HuH-7 (cell line): ENCODE measurements at places on chromosomes 6 and 20.

DNA sequence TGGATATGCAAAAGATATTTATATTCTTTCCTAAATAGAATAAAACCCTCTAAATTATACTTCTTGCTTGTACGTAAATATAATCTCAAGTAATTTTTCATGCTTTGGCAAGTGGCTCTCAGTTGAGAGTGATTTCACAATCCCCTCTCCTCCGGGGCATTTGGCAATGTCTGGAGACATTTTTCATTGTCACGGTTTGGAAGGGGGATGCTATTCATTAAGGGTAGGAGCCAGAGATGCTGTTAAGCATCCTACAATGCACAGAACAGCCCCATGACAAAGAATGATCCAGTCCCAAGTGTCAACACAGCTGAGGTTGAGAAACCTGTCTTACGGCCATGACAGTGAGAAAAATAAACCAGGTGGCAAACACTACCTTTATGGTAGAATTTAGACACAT is 75.7 kb downstream of the AGPAT4 start:
- DNase-seq = no peak

DNA sequence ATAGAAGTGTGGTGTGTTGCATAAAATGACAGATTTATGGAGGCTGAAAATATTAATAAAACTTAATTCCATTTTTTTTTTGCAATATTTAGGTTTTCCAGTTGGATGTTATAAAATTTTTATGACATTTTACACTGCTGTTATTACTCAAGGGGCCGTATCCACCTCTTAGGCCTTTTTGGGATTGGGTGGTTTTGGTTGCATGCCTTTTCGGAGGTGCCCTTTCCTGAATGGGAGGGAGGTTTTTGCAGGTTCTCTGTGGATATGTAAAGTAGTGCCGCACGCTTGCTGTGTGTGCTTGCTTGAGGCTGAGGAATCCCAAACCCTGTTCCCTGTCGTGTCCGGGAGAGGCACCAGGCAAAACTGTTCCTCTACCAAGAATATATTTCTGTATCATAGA is 6.8 kb downstream of the ARID1B start:
- DNase-seq = no peak

DNA sequence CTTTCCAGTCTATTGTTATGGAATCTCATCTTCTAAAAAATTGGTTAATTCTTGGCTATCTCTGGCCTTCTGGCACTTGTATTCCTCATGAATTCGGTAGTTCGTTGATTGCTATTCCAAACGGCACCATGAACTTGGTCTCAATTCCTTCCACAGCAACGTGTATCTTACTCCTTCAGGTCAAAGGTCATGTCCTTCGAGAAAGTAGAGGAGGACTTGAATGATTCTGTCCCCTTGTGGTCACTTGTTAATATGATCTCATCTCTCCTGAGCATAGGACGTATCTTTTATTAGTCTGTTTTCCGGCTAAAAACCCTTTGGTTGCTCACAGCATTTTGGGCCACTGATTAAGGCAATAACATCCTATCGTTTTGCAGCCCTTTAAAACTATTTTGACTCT is 9.4 kb downstream of the TLDC2 start:
- DNase-seq = no peak

DNA sequence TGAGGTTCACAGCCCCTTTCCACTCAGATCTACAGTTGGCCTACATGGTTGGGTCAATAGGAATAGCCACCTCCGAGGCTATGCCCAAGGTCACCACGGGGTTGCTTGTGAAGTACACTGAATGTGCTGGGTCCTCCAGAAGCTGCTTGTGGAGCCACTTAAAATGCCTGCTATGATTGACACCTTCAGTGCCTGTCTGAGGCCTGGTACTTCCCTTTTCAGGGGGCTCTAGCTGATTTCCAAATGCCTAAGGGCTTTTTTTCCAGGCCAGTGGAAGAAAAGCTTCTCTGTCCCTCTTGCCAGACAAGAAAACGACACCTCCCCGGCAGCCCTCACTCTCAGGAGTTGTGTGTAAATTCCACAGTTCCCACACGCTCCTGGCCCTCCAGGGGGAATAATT is 6.3 kb upstream of the NXT1 start:
- DNase-seq = no peak

DNA sequence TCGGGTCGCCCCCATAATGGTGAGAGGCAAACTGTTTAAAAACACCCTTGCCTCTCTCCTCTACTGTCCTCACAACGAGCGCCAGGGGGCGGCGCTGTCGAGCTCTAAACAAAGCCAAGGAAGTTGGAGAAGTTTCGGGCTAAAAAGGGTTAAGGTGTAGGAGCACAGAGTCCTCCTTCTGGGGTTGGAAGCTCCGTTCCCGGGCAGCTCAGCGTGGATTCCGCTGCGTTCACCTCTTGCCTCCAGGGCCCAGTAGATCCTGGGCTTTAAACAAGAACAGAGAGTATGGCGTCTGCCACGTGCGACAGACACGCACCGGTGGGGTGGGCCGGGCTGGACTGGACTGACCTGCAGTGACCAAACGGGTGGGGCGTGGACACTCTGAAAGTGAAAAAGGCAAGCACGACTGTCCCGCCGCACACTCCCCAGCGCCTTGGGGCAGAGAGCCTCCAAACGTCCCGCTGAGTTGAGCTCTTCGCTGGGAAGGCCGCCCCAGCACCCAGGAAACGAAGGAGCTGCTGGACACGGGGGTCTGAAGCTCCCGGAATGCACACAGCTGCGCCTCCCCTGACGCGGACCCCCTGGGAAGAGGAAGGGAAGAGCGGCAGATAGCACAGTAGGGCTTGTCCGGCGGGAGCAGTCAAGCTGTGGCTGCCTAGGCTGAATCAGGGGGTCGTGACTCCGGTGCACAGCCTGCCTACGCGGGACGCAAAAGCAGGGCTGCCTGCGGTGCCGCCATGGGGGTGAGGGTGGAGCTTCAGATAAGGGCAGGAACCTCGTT is 1.6 kb upstream of the THBD start:
- DNase-seq = no peak

DNA sequence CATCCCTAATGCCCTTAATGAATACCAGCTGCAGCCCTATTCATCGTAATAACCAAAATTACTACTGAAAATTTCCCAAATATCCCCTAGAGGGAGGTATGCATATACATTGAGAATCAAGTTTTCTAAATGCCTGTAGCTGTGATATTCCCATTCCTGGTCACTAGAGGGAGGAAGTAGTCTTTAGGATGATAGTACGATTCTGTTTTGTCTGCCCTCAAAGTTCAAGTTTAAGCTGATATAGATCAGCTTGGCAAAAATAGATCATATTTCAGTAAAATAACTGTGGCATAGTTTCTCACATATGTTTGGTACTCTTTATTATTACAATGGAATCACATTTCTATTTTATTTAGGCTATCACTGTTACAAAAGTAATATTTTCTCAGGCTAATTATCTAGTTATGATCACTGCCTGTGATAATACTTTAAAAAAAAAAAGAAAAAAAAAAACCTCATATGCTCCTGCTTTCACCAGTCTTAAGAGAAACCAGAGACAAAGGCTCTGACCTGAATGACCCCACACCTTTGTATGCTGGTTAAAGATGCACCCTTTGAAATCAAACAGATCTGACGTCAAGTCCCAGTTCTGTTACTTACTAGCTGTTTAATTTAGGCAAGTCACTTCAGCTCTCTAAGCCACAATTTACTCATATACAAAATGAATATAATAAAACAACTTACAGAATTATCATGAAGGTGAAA is 11.0 kb downstream of the TSPYL1 start:
- DNase-seq = peak; percentile 62

DNA sequence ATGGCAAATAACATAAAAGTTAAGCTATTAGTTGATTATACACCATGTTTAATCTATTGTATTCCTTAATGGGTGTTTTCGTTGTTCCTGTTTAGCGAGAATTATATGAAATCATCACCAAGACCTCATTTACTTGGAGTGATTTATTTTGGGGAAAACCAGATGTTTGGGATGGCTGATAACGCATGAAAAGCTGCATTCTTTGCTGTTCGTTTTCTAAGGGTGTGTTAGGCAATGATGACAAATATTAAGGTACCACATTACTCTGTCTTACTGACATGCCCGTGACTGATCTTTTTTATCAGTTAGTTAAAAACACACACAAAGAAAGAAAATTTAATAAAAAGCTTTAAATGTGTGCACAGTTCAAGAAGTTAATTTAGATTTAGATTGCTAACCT is 176.4 kb downstream of the ZFP64 start:
- DNase-seq = no peak

GRCh38 chr6:155378276-155378675 is 64.0 kb upstream of the TFB1M start:
- no peak for DNase-seq
